Caco-2 (cell line): ENCODE measurements at places on chromosomes 7 and 10. TPM values are rescaled to one million over a fixed set of nuclear protein-coding genes. Genes with fewer than 3 reads are reported as not detected.

- H3K4me1 ChIP-seq = peaks cover 13% of the 10 kb centered on the region
- H3K27ac ChIP-seq = peak overlapping the region; percentile 47
- DNase-seq = no peak
- no peaks in the 10 kb centered on the region for H3K36me3 ChIP-seq
- H3K4me3 ChIP-seq = no peak overlapping the region
Observed at GRCh38 chr10:71513540-71513853, 116.8 kb downstream of the CDH23 start.

DNA sequence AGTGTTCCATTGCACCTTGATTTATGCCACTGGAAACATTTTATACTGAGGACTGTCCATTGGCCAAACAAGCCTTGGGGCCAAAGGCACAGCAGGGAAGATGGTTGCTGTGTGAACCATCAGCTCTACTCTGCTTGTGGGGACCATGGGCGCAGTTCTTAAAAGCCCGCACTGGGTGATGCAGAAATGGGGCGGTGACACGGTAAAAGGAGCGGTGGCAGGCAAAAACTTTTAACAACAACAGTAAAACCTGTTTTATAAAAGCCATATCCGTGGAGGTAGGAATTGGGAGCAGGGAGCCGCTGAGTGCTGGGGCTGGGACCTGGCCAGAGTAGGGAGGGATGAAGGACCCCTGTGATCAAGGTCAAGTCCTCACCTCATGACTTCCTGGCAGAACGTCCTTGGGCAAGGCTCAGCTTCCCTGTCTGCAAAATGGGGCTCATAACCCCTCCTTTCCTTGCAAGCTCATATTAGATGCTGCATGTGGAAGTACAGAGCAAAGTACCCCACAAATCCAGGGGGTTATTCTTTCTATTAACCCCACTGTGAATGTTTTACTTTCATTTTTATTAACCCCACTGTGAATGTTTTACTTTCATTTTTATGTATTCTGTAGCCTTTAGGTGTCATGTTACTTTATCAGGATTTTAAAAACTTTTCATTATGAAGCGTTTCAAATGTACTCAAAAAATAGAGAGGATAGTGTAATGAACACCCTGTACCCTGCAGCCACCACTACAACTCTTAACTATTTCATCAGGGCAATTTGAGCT is 78.3 kb downstream of the GRK5 start:
- H3K27ac ChIP-seq = no peak overlapping the region
- peaks cover 15% of the 10 kb centered on the region for H3K4me1 ChIP-seq
- no peak for DNase-seq
- no peaks in the 10 kb centered on the region for H3K36me3 ChIP-seq
- H3K27me3 ChIP-seq = no peaks in the 10 kb centered on the region
- no peak overlapping the region for H3K4me3 ChIP-seq

- DNase-seq = no peak
- H3K27ac ChIP-seq = peak overlapping the region; percentile 23
- H3K4me1 ChIP-seq = peaks cover 28% of the 10 kb centered on the region
- no peaks in the 10 kb centered on the region for H3K36me3 ChIP-seq
- no peak overlapping the region for H3K4me3 ChIP-seq
- H3K27me3 ChIP-seq = no peaks in the 10 kb centered on the region
Observed at GRCh38 chr10:44935201-44935965, 24.2 kb upstream of the RASSF4 start.

DNA sequence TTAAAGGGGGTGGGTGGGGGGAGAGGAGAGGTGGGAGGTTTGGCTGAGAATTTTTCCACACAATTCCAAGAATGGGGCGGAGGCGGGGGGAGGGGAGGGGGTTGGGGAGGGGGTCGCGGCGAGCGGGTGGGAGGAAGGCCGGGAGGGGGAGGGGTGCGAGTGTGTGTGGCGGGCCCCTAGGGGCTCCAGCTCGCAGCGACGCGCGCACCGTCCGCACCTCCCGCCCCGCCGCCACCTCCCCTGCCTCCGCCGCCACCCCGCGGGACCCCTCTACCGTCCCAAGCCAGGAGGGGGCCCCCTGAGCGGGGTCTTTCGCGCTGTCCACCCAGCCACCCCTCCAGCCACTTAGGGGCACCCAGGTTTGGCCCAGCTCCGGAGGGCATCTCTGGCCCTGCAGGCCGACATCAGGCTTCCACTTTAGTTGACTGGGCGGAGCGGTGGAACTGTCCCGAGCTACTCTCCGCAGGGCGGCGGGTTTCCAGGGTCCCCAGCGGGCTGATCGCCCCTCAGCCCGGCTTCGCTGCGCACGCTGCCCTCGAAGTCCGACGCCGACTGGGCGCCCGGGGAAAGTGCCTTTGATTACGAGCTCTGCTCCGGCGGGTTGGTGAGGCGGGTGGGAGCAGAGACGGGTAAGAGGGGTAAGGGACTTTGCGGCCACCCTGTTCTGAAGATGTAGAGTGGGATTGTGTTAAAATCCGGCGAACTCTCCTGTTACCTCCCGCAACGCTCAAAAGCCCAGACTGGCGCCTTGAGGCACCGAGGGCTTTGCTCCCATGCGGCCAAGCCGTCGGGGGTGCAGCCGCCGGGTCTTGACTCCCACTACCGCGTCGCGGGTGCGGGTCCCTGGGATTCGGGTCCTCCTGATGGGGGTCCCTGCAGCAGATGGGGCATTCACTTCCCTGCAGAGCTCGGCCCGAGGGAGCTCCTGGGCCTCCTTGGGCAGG is 1.8 kb upstream of the VAX1 start:
- H3K4me3 ChIP-seq = no peak overlapping the region

- no peak overlapping the region for H3K4me3 ChIP-seq
- H3K27ac ChIP-seq = no peak overlapping the region
- peaks cover 47% of the 10 kb centered on the region for H3K4me1 ChIP-seq
Observed at GRCh38 chr10:122368502-122369254, 5.8 kb upstream of the PLEKHA1 start.

Gene SHOC2
- total RNA-seq = 36.1 and 38.5 TPM in 2 replicates

- H3K36me3 ChIP-seq = no peaks in the 10 kb centered on the region
- no peak overlapping the region for H3K4me3 ChIP-seq
- no peak for DNase-seq
- H3K27ac ChIP-seq = no peak overlapping the region
- no peaks in the 10 kb centered on the region for H3K4me1 ChIP-seq
Observed at GRCh38 chr10:49333192-49333591, 34.2 kb downstream of the C10orf71 start.

Gene BHLHA15
- 3.4 and 3.6 TPM in 2 replicates for total RNA-seq

DNA sequence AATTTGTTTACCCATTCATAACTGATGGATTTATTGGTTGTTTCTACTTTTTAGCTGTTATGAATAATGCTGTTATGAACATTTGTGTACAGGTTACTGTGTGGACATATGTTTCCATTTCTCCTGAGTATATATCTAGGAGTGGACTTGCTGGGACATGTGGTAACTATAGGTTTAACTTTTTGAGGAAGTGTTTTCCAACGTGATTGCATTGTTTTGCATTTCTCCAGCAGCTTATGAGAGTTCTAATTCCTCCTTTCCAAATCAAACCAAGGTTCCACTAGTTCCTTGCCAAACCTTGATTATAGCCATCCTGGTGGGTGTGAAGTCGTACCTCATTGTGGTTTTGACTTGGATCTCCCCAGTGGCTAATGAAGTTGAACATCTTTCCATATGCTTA is 2.6 kb upstream of the PRF1 start:
- H3K27me3 ChIP-seq = no peaks in the 10 kb centered on the region
- H3K27ac ChIP-seq = no peak overlapping the region
- no peak overlapping the region for H3K4me3 ChIP-seq
- no peaks in the 10 kb centered on the region for H3K4me1 ChIP-seq
- H3K36me3 ChIP-seq = no peaks in the 10 kb centered on the region

GRCh38 chr10:14481752-14482151 is 151.0 kb upstream of the FRMD4A start:
- H3K36me3 ChIP-seq = no peaks in the 10 kb centered on the region
- H3K27ac ChIP-seq = no peak overlapping the region
- H3K4me3 ChIP-seq = no peak overlapping the region
- DNase-seq = no peak
- peaks cover 3% of the 10 kb centered on the region; the same call in 1 of the 2 replicates for H3K4me1 ChIP-seq
- H3K27me3 ChIP-seq = no peaks in the 10 kb centered on the region

DNA sequence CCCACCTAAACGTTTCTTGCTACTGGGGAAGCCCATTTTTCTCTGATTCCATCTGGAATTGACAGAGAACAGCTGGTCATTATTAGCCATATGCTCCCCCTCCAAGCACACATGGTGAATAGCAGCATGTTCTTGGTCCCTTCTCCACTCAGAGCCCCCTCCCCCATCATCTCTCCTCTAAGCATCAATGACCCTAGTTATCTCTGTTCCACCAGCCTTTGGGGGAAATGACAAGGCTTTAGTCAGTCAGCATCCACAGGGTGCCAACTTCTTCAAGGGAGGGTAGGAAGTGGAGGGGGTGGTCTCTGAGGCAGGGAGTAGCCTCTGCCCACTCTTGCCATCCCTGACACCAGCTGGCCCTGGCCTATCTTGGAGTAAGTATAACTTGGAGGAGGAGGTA is 163.1 kb downstream of the UBE2H start:
- H3K27ac ChIP-seq = no peak overlapping the region
- DNase-seq = no peak
- no peaks in the 10 kb centered on the region for H3K27me3 ChIP-seq
- no peak overlapping the region for H3K4me3 ChIP-seq
- H3K36me3 ChIP-seq = no peaks in the 10 kb centered on the region

GRCh38 chr10:33731322-33731721 is 396.9 kb upstream of the NRP1 start:
- H3K4me1 ChIP-seq = 0 out of 2 replicates have a peak, but pooled peaks cover 4% of the 10 kb centered on the region
- no peak for DNase-seq
- H3K27me3 ChIP-seq = no peaks in the 10 kb centered on the region; the same call in 1 of the 2 replicates

DNA sequence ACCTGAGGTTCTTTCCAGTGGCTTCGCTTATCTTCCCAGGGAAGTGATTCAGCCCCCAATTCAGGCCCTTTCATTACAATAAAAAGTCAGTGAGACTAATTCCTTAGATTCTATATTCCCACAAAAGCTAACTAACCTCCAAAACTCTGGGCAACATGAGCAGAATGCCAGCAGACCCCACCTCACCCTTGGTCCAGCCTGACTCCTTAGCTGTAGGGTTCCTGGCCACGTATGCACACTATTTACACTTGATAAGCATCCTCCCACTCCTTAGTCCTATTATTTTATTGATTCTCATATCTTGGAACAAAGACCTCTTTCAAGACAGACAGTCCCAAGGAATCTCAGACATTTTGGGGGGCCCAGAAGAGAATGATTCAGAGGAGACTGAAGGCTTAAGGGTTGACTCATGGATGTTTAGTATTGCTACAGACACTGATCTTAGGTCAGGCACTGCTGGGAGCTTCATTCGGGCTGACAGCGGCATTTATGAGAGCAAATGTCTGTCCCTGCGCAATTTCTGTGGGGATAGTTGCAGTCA is 162.6 kb upstream of the GDF10 start:
- H3K27ac ChIP-seq = no peak overlapping the region
- DNase-seq = no peak
- H3K36me3 ChIP-seq = no peaks in the 10 kb centered on the region
- H3K27me3 ChIP-seq = no peaks in the 10 kb centered on the region
- no peak overlapping the region for H3K4me3 ChIP-seq

DNA sequence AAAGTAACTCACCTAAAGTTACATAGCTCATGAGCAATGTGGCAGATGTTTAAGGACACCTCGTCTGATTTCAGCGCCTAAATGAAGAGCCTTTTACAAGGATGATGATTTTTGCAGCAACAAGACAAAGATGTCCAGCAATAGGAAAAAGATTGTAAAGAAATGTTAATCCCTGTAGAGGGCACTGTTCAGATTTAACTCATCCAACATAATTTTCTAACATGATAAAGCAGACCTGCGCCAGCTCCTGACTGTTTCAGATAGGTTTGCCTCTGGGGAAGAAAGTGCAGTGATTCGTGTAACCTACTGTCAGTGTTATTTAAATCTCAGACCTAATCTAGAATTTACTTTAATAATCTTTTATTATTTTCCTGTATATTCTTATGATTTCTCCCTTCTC is 595.2 kb downstream of the AUTS2 start:
- H3K4me1 ChIP-seq = no peaks in the 10 kb centered on the region
- H3K27ac ChIP-seq = no peak overlapping the region
- no peak for DNase-seq

Gene DIP2C
- total RNA-seq = 11.2 and 11.4 TPM in 2 replicates

- DNase-seq = no peak
- H3K27ac ChIP-seq = no peak overlapping the region
- no peaks in the 10 kb centered on the region for H3K36me3 ChIP-seq
- no peaks in the 10 kb centered on the region for H3K27me3 ChIP-seq
- H3K4me3 ChIP-seq = no peak overlapping the region
Observed at GRCh38 chr7:72538856-72539255, 126.7 kb upstream of the CALN1 start.

DNA sequence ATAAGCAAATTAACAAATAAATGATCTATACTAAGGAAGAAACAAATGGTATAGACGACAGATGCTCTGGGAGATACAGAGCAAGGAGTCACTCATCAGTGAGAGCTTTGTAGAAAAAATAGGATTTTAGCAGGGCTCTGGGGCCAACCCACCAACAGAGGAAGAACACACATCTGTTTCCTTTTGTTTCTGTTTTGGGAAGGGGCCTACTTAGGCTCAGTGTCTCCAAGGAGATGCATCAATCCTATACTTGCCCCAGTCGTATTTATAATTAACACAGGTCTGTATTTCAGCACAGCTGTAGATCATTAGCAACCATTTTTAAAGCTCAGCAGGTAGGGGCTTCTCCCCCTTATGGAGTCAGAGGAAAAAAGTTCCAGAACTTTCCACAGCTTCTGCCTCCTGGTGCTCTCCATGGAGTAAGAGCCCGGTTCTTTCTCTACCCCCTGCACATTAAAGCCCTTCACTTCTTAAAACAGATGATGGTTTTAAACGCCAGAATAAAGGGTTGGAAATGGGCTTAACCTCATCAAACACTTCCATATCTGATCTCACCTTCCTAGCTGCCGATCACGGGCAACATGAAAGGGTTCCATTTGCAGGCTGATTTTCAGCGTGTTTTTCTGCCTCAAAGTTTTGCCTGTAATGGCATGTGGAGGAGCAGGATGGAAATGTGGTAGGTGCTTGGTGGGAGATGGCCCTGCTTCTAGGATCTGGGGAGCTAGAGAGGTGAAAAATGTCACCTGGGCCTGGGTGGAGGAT is 291.7 kb downstream of the TCF7L2 start:
- H3K4me1 ChIP-seq = no peaks in the 10 kb centered on the region
- H3K27ac ChIP-seq = no peak overlapping the region
- no peak for DNase-seq
- H3K36me3 ChIP-seq = no peaks in the 10 kb centered on the region
- no peak overlapping the region for H3K4me3 ChIP-seq

DNA sequence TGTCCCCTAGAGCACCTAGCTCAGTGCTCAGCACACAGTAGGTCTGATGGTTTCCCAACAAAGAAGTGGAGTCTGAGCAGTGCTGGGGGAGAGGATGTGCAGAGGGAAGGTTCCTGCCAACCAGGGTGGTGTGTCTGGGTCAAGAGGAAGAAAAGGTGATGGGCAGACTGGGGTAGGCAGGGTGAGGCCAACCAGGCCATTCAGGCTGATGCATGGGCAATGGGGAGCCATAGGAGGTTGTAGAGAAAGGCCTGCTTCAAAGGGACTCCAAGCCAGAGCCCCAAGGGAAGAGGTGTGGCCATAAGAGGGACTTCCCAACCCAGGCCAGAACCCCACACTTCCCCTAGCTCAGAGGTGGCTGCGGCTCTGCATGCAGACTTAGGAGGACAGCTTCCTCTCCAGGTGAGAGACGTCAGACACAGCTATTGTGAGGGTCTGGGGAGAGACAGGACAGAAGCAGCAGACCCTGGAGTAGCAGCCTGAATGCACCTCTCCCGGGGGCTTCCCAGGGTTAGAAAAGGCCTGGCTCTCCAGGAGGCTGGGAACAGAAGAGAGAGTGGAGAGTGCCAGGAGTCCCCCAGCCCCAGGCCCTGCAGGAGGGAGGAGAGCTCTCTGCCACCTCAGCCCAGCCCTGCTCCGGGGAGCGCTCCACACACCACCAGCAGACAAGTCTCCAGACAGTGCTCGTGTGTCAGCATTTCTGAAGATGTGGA is 87.4 kb upstream of the ZMIZ1 start:
- 0 out of 2 replicates have a peak, but pooled peaks cover 3% of the 10 kb centered on the region for H3K4me1 ChIP-seq
- no peak for DNase-seq
- no peaks in the 10 kb centered on the region for H3K36me3 ChIP-seq
- no peak overlapping the region for H3K27ac ChIP-seq
- no peaks in the 10 kb centered on the region for H3K27me3 ChIP-seq
- no peak overlapping the region for H3K4me3 ChIP-seq
